Amniotic epithelial cell (primary cell): ENCODE measurements at places on chromosomes 1 and 21.

DNA sequence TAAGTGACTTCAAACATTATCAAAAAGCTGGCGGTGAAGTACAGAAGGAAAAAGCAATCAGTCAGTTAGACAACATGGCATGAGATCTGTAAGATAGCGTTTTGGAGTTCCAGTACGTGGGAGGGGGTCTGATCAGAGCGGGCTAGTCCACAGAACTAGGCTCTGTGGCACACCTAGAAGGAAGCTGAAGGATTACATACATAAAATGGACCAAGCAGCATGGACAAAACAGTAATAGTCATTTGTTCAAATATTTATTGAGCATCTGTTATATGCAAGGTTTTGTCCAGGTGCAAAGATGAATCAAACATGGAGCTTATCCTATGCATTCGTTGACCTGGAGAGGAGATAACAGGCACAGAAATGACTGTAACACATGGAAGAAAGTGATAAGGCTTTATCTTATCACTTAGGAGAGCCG is 22.9 kb upstream of the PLA2G2E start:
- no peak for DNase-seq

GRCh38 chr1:78007677-78008341 is 3.1 kb downstream of the DNAJB4 start:
- no peak for DNase-seq

DNA sequence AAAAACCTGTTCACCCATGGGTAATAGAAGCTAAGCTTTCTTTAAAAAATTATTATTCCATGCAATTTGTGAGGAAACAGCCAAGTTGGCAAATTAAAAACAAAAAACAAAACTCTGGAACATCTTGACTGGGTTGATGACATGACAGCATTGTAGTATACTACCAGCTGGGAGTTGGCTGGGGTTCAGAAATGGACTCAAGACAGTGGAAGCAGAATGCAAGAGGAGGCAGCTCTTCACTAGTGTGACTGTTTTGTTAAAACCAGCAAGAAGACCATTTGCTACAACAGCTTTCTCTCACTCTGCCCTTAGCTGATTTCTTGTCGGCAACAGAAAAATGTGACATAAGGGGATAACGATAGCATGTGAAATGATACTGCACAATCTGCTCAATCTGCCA is 1298.9 kb upstream of the ADGRL4 start:
- DNase-seq, result no peak

GRCh38 chr1:18819203-18819602 is 40.3 kb downstream of the TAS1R2 start:
- DNase-seq, result no peak

DNA sequence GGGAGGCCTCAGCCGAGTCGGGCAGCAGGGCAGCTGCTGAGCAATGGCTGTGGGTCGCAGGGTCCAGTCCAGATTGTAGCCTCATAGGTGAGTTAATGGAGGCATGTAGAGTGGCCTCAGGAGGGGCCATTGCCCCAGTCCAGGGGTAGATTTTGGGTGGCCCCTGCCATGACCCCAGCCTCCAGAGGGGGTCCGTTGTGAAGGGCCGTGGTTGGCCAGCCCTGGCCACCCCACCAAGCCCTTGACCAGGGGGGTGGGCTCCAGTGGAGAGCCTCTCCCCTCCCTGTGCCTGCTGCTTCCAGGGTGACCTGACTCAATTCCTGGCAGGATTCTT is 26.1 kb downstream of the TRPM2 start:
- DNase-seq, result no peak

DNA sequence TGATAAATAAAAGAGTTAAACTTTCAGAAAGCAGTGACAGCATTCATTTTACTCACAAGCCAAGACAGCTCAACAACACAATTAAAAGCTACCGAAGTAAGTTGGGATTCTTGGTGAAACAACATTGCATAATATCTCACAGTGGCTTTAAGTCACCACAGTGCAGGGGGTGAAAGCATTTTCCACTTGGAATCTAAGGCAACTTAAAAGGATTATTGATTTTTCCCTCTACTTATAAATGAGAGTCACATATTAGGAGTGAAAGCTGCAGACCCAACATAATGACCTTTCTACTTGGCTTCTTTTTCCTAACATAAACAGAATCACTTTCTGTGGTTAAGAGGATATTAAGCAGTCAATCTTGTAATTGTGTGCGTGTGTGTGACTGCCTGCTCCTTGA is 536.6 kb upstream of the CXADR start:
- DNase-seq, result no peak

- no peak for DNase-seq
These were observed 69.9 kb downstream of the TGFBR3 start for GRCh38 chr1:91816031-91816430.
